ENCODE measurements at places on chromosomes 16 and 17. TPM values are rescaled to one million over a fixed set of nuclear protein-coding genes. Genes with fewer than 3 reads are reported as not detected.

Gene KCTD19
- total RNA-seq: 1.1 TPM

Gene KRTAP9-2
- not detected for total RNA-seq

Gene HEATR9
- 6.4 TPM for total RNA-seq

Gene CDRT4
- 8.4 TPM for total RNA-seq

Gene YBX2
- total RNA-seq: 1.4 TPM

Gene CDRT15L2
- not detected for total RNA-seq

Gene GFER
- 40.9 TPM for total RNA-seq

Gene ADGRG3
- not detected for total RNA-seq

Gene TP53TG3C
- not detected for total RNA-seq

Gene NOXO1
- not detected for total RNA-seq

Gene ASB16
- 0.26 TPM for total RNA-seq

Gene ORAI3
- 19.5 TPM for total RNA-seq

Gene PRR35
- total RNA-seq: not detected

Gene APOBR
- total RNA-seq: 25.5 TPM

Gene STX1B
- 3.5 TPM for total RNA-seq

Gene PHLPP2
- 8.7 TPM for total RNA-seq

Gene KRTAP3-2
- total RNA-seq: not detected

Gene KCTD11
- 6.1 TPM for total RNA-seq

Gene ST6GALNAC1
- not detected for total RNA-seq
